ENCODE measurements at places on chromosomes 5 and 9.

- no peak for DNase-seq
These were observed 24.5 kb downstream of the ADAMTS12 start for GRCh38 chr5:33867241-33867640.

DNA sequence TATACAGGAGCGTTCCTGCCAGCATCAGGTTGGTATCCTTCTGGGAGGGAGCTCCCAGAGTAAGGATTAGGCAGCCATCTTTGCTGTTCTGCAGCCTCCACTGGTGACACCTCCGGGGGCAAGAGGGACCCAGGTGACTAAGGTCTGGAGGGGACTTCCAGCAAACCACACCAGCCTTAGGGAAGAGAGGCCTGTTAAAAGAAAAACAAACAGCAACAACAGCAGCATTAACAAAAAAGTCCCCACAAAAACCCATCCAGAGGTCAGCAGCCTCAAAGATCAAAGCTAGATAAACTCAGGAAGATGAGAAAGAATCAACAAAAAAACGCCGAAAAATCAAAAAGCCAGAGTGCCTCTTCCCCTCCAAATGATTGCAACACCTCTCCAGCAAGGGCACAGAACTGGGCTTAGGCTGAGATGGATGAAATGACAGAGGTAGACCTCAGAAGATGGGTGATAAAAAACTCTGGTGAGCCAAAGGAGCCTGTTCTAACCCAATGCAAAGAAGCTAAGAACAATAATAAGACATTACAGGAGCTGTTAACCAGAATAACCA, 388.2 kb downstream of the SPATA31D1 start:
- no peak for DNase-seq

- peak; percentile 34 for DNase-seq
These were observed 71.2 kb upstream of the TBC1D2 start for GRCh38 chr9:98326459-98327248.

GRCh38 chr5:35924950-35925722, 13.3 kb downstream of the CAPSL start:
- DNase-seq = peak; percentile 82

GRCh38 chr9:8889100-8889499, 1089.5 kb upstream of the DMAC1 start:
- DNase-seq = no peak

GRCh38 chr9:96031366-96031824, 155.9 kb downstream of the ERCC6L2 start:
- DNase-seq = no peak

DNA sequence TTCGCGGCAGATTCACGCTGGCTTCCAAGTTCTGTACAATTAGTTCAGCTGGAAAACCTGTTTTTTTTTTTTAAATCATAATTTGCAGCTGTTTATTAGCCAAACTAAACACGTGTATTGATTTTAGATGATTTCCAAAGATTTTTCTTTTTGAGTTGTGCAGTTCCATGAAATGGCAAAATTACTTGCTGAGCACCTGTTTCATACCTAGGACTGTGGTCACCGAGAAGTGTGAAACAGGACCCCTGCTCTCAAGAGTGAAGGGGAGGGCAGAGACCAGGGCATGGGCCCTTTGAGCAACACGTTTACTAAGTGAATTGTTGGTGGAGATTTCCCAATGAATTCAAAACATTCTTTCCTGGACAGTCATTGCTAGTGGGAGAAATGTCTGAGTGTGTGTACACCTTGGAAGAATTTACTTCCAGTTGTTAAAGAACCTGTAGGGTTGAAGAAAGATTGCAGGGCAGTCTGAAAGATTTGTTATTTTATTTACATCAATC, 688 bp downstream of the SNX24 start:
- no peak for DNase-seq

Data from common myeloid progenitor, CD34-positive (primary cell).